Fibroblast of the aortic adventitia (primary cell): ENCODE measurements at places on chromosomes 3 and 15. TPM values are rescaled to one million over a fixed set of nuclear protein-coding genes. Genes with fewer than 3 reads are reported as not detected.

CMTM8 gene
- total RNA-seq: 1.1 TPM in 1 of 2 replicates, not detected in the other

GP9 gene
- not detected in 2 replicates for total RNA-seq

OSTN gene
- 0.99 TPM in 1 of 2 replicates, not detected in the other for total RNA-seq

SNX4 gene
- total RNA-seq: 30.5 and 40.6 TPM in 2 replicates

TRH gene
- total RNA-seq: 2.5 TPM in 1 of 2 replicates, not detected in the other

DNAJA4 gene
- total RNA-seq: 0.65 and 2.3 TPM in 2 replicates

DHX36 gene
- 53.4 and 163 TPM in 2 replicates for total RNA-seq

CCDC39 gene
- total RNA-seq: 0.27 and 8.1 TPM in 2 replicates

GHSR gene
- total RNA-seq: not detected in 2 replicates

MRAS gene
- total RNA-seq: 31.2 and 53.3 TPM in 2 replicates

CPNE4 gene
- total RNA-seq: not detected in 2 replicates

SLC6A20 gene
- total RNA-seq: not detected in 2 replicates

CSK gene
- total RNA-seq: 8.0 and 28.1 TPM in 2 replicates

LDHAL6B gene
- total RNA-seq: not detected in 2 replicates

FOXB1 gene
- total RNA-seq: not detected in 2 replicates

ZMYND10 gene
- total RNA-seq: 0.81 and 0.82 TPM in 2 replicates

GOLGA8J gene
- total RNA-seq: not detected in 2 replicates

MUC13 gene
- not detected in 2 replicates for total RNA-seq

KCNH8 gene
- total RNA-seq: not detected in 2 replicates

ZNF385D gene
- total RNA-seq: 0.57 and 11.5 TPM in 2 replicates
